ENCODE measurements at places on chromosomes 1 and 21.

GRCh38 chr1:63622849-63623566 is 29.8 kb downstream of the PGM1 start:
- DNase-seq, result peak; percentile 69

DNA sequence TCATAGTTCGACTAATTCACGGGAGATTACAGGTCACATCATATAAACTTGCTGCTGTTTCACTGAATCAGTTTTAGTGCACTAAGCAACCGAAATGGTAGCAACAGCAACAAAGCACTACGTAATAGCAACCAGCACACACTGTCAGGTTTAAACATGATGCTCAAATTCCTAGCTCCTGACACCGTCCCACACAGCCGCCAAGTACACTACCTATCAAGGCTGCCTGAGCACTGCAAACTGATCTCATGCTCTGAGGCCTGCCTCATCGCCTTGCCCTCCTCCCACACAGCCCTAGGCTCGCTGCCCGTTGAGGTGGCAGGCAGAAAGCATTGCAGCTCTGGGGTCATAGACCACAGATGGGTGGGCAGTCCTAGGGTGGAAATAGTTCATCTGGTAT is 12.4 kb downstream of the LAMC2 start:
- DNase-seq, result peak; percentile 70

DNA sequence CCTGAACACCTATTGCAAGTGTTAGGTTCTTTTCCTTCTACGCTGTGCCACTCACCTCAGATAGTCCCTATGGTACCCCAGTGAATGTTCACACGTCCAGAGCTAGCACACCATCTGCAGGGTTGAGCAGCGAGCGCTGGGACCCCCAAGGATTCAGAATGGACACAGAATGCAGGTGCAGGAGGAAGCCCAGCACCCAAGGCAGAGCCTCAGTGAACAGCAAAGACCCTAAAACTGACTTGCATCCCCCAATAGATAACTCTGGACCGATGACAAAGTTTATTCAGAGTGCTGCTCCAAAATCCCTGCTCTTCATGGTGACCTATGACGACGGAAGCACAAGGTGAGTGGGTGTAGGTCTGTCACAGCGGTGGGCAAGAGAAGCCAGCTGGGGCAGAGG is 15.1 kb upstream of the MX2 start:
- DNase-seq, result no peak

GRCh38 chr1:234530672-234531071 is 51.7 kb upstream of the TARBP1 start:
- no peak for DNase-seq

- no peak for DNase-seq
Measured at GRCh38 chr1:84632137-84632536, 57.9 kb upstream of the CTBS start.

- no peak for DNase-seq
Measured at GRCh38 chr1:184890539-184890973, 83.8 kb downstream of the NIBAN1 start.

DNA sequence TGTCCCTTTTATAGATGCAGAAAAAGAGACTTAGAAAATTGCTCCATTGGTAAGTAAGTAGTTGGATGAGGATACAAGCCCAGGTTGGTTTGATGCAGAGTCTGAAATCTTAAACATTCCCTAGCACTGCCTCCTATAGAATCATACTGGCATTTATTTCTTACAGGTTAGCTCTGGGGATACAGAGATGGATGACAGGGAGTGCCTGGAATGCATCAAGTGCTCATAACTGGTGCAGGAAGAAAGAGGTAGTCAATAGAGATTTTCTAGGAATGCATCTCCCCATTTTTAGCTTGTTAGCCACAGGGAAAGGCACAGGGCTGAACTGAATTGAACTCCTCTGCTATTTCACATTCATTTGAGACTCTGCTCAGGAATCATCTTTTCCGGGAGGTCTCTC is 269.0 kb upstream of the USP24 start:
- DNase-seq, result no peak

GRCh38 chr1:28370239-28371009 is 884 bp downstream of the PHACTR4 start:
- DNase-seq, result no peak

DNA sequence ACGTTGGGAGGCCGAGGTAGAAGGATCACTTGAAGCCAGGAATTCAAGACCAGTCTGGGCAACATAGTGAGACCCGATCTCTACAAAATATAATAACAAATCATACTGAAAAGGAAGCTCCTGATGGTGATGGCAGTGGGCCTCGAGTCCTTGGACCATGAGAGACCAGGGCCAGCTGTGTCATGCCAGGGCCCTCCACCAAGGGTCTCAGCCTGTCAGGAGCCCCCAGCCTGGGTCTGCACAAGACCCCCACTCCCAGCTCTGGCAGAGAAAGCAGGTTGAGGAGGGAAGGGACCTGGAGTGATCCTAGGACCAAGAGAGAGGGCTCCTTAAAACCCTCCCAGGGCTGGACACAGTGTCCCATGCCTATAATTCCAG is 6.7 kb upstream of the CTRC start:
- DNase-seq, result no peak

DNA sequence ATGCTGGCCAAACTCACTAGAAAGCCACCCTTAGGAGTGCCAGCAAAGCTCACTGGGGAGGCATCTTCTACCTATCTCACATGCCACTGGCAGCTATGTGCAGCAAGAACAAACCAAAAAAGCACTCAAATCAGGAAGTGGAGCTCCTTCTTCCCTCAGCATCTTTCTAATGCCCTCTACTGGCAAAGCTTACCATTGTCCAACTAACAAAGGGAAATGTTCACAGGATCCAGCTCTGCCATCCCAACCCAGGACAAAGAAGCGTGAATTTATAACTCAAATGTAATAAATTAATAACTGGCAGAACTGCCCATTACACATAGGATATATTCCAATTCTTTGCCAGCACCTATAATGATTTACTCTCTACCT is 38.9 kb downstream of the LEPR start:
- DNase-seq, result no peak

DNA sequence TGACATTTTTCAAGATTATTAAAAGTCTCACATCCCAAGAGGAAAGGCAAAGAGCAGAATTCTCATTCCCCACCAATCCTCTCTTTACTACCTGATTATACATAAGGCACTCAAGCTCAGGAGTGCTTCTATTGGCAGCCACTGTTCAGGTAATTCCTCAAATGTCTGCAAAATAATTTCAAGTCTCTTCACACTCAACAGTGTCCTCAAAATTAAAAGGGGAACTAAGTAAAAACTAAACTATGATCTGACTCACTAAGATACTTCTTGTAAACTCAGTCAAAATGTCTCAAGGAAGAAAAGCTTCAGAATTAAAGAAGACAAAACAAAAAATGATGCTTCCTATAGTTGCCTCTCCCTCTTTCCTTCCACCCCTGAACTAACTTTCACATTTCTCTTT is 135.6 kb downstream of the GPATCH2 start:
- DNase-seq, result no peak

DNA sequence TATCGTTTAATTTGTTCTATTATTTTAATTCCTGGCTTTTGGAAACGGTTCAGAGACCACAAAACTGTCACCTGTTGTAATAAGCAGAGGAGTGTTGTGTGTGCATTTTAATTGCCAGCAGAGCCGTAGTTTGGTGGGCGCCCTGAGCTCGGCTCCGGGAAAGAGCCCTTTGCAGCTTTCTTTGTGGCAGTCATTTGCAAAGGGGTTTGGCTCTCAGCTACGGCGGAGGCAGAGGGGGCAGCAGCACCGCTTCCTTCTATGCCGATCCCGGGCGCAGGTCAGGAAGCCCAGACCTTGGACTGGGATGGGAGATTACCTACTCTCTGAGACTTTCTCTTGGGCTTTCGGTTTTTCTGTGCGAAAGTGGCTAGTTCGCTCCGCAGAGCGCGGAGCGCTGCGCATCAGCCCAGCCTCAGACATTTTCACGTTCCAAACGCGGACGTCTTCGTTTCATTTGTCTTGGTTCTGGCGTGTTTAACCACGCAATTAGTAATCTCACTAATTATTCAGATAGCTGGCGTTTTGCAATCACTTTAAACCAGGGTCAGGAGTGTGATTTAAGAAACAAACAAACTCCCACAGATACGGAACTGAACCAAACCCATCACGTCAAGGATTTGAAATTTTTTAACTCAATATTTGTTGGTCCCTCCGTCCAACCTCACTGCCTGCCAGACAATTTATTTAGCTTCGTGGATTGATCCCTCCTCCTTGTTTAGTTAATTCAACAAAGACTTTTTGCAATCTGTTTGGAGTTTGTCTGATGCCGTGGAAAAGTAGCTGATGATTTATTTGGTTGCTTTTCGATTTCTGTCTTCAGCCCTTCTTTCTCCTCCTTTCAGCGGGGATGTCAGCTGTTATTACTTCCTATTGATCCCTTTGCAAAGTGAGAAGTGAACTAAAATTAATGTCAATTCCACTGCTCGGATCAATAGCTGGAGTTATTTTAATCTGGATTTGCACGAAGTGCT is 3.9 kb downstream of the RNF220 start:
- DNase-seq, result no peak

DNA sequence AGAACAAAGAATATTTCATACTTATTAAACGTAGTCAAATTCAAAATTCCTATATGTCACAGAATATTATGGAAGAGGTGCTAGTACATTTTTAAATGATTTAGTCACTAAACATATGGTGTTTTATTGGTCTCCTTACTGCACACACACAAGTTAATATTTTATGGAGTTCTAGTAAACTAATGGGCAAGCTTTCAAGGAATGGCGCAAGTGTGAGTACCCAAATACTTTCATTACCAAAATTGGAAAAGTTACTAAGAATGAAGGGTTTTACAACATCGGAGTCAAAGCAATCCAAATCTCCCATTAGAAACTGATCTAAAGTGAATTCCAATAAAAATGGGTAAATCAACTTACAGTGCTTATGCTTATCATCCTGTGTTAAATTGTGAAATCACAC is 921.9 kb downstream of the ADGRL2 start:
- DNase-seq, result no peak

DNA sequence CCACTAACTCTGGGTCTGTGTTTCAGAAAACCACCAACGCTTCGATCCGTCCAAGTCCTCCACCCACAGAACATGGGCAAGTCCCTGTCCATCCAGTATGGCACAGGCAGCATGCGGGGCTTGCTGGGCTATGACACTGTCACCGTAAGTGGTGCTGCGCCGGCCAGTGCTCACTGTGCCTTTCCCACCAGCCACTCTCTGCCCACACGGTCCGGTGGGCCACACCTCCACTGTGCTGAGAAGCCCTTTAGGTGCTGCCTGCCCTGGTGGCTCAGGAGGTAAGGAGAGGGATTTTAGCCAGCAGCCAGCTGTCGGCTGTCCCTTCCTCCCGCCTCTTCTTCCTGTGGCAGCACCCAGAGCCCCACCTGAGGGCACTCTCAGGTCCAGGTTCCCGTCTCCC is 33.9 kb downstream of the PROK1 start:
- no peak for DNase-seq

GRCh38 chr1:99264201-99265021 is at the start of gene PLPPR4:
TSS of gene PLPPR4 (plus strand) at chr1:99264492. CDS start at chr1:99264594, 102 bp downstream.
- peak; percentile 57 for DNase-seq

GRCh38 chr1:69230208-69230607 is 337.5 kb upstream of the LRRC7 start:
- no peak for DNase-seq

DNA sequence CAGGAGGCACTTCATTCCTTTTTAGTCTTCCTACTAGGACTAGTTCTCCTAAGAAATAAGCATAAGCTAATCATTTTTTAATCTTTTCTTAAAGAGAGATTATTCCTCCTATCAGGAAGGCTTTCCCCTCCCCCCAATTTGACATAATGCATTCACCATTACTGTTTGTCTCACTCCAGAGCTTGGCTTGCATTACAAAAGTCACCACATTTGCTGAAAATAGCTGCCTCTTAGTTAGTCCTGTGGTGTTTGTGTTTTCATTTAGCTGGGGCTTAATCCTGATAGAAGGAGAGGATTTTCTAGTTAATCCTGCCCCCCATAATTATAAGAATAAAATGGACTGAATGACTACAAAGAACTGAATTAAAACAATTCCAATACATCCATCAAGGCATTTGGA is 307.1 kb upstream of the RRP15 start:
- DNase-seq, result no peak

GRCh38 chr1:22206551-22207125 is 63.7 kb upstream of the WNT4 start:
- no peak for DNase-seq

GRCh38 chr1:89737985-89738510 is 82.8 kb upstream of the LRRC8D start:
- no peak for DNase-seq

GRCh38 chr1:93419344-93419743 is 28.6 kb upstream of the FNBP1L start:
- DNase-seq, result no peak

- DNase-seq, result no peak
Measured at GRCh38 chr21:39720126-39720778, 24.7 kb upstream of the IGSF5 start.

GRCh38 chr1:112059679-112060078 is 70.2 kb upstream of the KCND3 start:
- DNase-seq, result no peak

DNA sequence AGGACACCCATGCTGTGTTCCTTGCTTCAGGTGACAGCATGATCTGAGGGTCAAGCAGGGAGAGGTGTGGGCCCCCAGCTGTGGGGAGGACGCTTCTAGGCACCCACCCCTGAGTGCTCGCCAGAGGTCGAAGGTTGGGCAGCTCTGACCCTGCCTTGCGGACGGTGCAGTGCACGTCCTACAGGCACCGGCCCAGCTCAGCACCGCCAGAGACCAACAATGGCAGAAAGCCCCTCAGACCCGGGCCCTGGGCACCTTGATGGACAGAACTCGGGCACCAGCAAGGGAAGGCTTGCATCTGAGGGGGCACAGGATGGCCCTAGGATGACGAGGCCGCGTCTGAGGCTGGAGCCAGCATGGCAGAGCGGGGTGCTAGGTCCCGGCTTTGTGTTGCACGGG is 24.7 kb downstream of the NADK start:
- DNase-seq, result no peak

GRCh38 chr1:31397360-31398095 is 15.5 kb upstream of the SERINC2 start:
- no peak for DNase-seq

GRCh38 chr1:164624400-164624799 is 65.4 kb downstream of the PBX1 start:
- no peak for DNase-seq

GRCh38 chr21:37249112-37249904 is 17.8 kb downstream of the VPS26C start:
- no peak for DNase-seq

DNA sequence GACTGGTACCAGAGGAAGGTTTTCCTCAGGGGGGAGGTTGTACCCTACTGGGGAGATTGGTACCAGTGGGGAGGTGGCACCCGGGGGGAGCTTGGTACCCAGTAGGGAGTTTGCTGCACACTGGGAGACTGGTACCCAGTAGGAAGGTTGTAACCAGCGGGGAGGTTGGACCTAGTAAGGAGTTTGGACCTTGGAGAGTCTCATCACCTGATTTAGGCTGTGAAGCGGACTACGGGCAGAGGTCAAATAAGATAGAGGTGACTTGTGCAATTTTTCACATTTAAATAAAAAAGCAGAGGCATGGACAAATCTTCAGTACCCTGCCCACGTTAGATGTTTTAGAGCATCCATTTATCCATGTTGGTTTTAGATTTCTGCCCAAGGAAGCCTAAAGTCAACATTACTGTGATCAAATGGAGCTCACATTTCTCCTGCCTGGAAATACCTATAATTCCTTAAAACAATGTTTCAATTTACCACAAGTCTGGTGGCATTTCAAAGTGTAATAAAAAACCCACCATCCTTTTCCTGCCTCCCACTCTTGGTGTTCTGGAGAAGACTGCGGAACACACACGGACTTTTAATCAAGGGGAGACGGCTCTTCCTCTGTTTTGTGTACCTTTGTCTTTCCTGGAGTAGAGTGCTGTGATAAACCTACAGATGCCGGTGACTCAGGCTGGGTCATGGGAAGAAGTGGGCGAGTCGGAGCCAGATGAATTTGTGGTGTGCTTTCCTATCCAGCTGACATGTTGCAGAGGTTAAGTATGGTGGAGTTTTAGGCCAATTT is 36.2 kb upstream of the MRPS6 start:
- no peak for DNase-seq

Data from psoas muscle (tissue), 8 donors.